ENCODE measurements at places on chromosomes 4 and X. TPM values are rescaled to one million over a fixed set of nuclear protein-coding genes. Genes with fewer than 3 reads are reported as not detected.

GRCh38 chr4:168708108-168708507 lies 211.3 kb downstream of the PALLD start:
- H3K36me3 ChIP-seq, result no peaks in the 10 kb centered on the region
- H3K27ac ChIP-seq, result no peak overlapping the region
- DNase-seq, result no peak
- no peak overlapping the region for H3K4me3 ChIP-seq
- H3K4me1 ChIP-seq, result peaks cover 8% of the 10 kb centered on the region

GRCh38 chrX:11215191-11215921 lies 77.9 kb upstream of the AMELX start:
- peak; percentile 50 for DNase-seq
- no peaks in the 10 kb centered on the region for H3K27me3 ChIP-seq

- no peaks in the 10 kb centered on the region for H3K27me3 ChIP-seq
- H3K4me1 ChIP-seq, result no peaks in the 10 kb centered on the region
- H3K36me3 ChIP-seq, result no peaks in the 10 kb centered on the region
- no peak overlapping the region for H3K27ac ChIP-seq
Observed at GRCh38 chr4:185932491-185932890, 120.5 kb upstream of the SORBS2 start.

DNA sequence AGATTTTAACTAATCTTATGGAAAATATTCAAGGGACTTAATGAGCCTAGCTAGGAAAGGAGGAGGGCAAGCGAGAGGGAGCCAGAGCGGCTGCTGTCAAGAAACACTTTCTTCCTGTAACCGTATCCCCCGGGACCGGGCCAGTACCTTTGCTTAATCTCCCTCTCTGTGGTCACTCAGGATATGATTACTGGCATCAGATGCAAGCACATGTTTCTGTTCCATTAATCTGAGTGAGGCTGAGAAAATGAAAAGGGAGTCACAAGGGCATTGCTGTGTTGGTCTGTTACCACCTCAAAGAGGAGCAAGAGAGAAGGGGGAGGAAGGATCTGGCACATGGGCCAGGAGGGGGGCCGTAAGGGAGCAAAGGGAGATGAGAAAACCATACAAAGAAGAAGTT lies 356.7 kb upstream of the GATB start:
- no peak for DNase-seq
- no peaks in the 10 kb centered on the region for H3K36me3 ChIP-seq
- H3K27me3 ChIP-seq, result no peaks in the 10 kb centered on the region
- H3K4me1 ChIP-seq, result peaks cover 7% of the 10 kb centered on the region
- no peak overlapping the region for H3K4me3 ChIP-seq
- no peak overlapping the region for H3K27ac ChIP-seq

DNA sequence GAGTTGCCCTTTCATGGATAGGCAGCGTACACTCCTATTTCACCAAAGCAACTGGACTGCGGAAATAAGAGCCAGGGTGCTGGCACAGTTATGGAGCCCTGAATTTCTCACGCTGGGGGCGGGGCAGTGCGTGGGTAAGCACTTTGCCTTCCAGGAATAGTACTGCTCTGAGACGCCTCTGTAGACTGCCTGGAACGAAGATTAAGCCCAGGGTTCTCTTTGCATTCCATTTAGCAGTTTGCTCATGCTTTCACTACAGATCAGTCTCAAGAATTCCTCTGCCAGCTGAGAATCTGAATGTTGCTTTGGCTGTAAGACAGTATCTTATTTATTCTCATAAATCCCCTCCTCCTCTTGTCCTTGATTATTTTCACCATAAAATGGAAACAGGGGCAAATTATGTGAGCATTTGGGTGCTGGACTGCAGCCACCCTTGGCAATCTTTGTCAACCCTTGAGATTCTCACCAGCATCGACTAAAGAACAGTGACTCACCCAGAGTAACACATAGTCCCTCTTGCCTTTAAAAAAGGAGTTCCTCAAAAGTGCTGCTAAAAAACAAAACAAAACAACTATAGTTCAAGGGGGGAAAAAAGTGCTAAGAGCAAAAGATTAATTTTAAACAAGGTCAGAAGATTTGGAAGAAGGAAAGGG lies 88.9 kb upstream of the CITED1 start:
- H3K4me3 ChIP-seq, result no peak overlapping the region
- no peaks in the 10 kb centered on the region for H3K27me3 ChIP-seq
- no peaks in the 10 kb centered on the region for H3K36me3 ChIP-seq
- no peaks in the 10 kb centered on the region for H3K4me1 ChIP-seq
- DNase-seq, result no peak

The LRRC66 gene
- 0.06 TPM for total RNA-seq

DNA sequence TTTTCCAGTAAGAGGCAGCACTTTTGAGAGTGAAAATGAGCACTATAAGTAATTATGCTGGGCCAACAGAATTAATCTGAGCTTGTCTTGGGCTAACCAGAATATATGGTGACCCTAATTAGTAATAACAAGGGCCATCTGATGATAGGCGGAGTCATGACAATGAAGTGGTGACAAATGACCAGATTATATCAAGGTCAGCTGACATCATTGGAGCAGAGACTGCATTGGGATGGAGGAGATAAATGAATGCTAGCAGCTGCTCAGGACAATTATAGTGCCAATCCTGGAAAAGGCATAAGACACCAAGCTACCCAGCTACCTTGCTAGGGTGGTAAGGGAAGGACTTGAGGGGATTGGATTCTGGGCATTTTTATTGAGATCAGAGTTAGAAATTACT lies 1548.7 kb downstream of the RPA4 start:
- no peaks in the 10 kb centered on the region for H3K36me3 ChIP-seq
- H3K4me1 ChIP-seq, result no peaks in the 10 kb centered on the region
- no peaks in the 10 kb centered on the region for H3K27me3 ChIP-seq

DNA sequence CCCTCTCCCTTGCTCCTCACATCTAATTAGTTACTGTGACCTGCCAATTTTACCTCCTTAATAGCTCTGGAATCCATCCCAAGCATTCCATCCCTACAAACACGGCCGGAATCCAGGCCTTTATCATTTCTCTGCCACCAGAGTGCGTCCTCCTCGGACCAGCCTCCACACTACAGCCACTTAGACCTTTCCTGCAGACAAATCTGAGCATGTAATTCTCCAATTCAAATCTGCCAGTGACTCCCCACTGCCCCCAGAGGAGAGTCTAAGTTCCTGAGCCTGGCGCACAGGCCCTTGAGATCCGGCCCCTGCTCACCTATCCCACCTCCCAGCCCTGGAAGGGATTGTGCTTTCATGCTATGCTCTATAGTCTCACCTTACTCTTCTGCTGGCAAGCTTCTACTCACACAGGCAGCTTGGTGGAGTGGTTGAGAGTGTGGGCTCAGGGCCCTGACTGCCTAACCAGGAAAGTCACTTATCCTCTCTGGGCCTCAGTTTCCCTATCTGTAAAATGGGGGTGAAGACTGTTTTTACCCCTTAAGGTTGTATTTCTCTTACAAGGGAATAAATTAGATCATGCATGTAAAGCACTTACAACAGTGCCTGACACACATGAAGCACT lies 31.2 kb downstream of the PJA1 start:
- no peaks in the 10 kb centered on the region for H3K36me3 ChIP-seq
- H3K4me1 ChIP-seq, result no peaks in the 10 kb centered on the region
- H3K27ac ChIP-seq, result no peak overlapping the region

Data from upper lobe of left lung (tissue), 6 donors.